SW480 (cell line): ENCODE measurements at places on chromosomes 7 and 10.
A peak's percentile ranks its signal among the peaks of the same experiment; 100 is the strongest.

DNA sequence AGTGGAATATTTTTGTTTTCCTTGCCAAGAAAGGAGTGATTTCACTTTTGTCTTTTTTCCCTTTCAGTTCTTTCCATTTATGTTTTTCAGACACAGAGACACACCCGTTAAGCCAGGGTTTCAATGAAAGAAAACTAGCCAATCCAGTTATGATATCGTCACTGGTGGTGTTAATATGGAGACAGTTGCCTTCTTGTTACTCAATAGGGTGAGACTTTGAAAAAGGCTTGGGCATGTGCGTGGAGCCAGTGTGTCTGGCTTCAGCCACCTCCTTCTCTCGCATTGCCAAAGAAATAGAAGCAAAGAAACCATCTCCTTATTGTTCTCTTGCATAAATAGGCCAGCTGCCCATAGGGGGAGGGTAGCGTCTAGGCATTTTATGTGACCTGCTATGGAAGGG lies 84.1 kb upstream of the DLX6 start:
- DNase-seq: no peak

- no peak for DNase-seq
These were observed 49.4 kb downstream of the JMJD1C start for GRCh38 chr10:63416376-63416775.

GRCh38 chr7:5635461-5636445 lies 145.7 kb downstream of the RNF216 start:
- no peak for DNase-seq

DNA sequence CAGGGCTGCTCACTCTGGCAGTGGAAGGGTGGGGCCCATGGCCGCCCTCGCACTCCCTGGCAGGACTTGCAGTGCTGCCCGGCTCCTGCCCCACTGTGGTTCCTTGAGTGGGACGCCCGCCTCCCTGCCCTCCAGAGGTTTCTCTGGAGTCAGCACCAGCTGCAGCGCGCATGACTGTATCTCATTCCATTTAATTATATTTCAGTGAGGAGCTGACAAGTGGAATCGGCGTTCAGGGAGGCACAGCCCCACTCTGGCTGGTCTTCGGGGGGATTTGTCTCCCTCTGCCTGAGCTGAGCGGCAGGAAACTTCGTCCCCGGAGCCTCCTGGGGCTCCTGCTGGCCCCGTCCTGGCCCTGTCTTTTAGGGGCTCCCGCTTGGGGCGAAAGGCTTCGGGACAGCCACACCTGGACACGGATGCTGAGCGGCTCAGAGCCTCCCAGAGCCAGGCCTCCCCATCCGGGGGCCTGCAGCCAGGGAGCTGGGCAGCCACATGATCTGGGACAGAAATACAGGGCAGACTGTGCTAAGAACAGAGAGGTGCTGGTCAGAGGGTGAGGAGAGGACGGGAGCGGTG lies 75.3 kb upstream of the NKX6-2 start:
- DNase-seq: no peak

DNA sequence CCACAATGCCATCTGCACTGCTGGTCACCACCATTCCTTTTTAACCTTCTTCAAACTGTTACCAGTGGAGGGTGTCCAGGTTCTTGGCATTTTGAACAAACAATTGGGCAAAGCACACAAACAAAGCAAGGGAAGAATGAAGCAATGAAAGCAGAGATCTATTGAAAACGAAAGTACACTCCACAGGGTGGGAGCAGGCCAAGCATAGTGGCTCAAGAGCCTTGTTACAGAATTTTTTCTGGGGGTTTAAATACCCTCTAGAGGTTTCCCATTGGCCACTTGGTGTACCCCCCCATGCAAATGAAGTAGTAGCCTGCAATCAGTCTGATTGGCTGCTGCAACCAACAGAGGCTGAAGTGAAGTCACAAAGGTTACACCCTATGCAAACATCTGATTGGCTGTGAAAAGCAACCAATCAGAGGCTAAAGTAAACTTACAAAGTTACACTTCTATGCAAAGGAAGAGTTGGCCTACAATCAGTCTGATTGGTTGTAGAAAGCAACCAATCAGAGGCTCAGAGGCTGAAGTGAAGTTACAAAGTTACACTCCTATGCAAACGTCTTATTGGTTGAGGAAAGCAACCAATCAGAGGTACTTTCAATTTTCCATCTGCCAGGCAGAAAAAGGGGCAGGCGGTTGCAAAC lies 103.2 kb upstream of the WAC start:
- DNase-seq: no peak

GRCh38 chr7:37973915-37974314 lies 53.5 kb downstream of the EPDR1 start:
- no peak for DNase-seq

GRCh38 chr7:16202303-16202702 lies 219.0 kb downstream of the CRPPA start:
- DNase-seq: no peak

DNA sequence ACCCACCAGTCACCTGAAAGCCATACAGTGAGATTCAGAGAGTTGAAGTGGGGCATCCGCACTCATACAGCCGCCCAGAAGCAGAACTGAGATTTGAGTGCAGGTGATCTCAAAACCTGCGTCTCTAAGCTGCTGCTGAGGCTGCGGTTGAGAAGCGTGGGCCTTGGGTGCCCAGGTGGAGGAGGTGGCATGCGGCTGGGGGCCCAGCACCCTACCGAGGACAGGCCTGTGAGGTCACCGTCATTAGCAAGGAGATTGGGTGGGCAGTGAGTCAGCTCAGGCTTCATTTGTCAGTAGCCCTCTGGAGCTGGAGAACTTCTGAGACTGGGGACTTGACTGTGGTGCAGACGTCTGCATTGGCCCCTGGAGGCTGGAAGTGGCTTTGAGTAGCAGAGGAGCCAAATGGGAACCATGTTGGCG lies 29.8 kb downstream of the ZMIZ1 start:
- DNase-seq: no peak

GRCh38 chr10:112896273-112896672 lies 53.8 kb upstream of the TCF7L2 start:
- DNase-seq: no peak

GRCh38 chr10:121245754-121246153 lies 352.5 kb downstream of the FGFR2 start:
- no peak for DNase-seq

GRCh38 chr7:110090110-110090820 lies 1000.7 kb upstream of the LRRN3 start:
- peak; percentile 13 for DNase-seq

DNA sequence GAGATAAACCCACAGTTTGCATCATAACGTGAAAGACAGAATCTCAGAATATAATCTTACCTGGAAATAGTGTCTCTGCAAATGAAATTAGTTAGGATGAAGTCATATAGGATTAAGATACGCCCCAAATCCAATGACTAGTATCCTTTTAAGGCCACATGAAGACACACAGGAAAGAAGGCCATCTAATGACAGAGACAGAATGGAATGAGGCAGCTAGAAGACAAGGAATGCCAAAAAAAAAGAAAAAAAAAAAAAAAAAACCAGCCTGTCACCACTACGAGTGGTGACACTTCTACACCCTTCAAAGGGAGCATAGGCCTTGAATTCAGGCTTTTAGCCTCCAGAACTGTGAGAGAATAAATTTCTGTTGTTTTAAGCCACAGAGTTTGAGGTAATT lies 82.9 kb downstream of the HYCC1 start:
- DNase-seq: no peak

- no peak for DNase-seq
These were observed 37.1 kb downstream of the STARD3NL start for GRCh38 chr7:38215115-38215514.

DNA sequence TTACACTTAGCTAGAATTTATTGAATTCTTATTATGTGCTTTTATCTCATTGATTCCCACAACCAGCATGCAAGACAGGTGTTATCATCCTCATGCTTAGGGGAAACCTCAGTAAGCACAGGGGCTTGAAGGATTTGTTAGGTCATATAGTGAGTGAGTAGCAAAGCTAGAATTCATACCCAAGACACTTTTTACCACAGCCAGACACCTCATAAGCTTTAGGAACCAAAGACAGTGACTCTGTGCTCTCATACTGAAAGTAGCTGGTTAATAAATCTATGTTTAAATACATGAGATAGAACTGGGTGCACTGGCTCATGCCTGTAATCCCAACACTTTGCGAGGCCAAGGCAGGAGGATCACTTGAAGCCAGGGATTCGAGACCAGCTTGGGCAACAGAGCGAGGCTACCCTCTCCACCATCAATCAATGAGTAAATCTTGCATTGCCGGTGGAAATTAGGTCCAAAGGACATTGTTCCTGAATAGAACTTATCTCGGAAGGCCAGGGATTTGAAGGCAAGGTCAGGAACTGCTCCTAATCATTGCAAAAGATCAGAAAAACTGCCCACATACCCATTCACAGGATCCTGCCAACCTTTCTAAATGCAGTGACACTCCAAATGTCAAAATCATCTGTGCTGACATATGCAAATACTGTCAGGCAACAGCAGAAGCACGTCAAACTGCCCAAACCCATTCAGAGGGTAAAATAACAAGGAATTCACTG lies 523.5 kb downstream of the PARD3 start:
- no peak for DNase-seq

- peak; percentile 92 for DNase-seq
These were observed at the start of gene SRI for GRCh38 chr7:88219781-88220747. SRI (minus strand) TSS chr7:88220038; CDS start chr7:88220026, 12 bp downstream.
